Stimulated activated CD8-positive, alpha-beta memory T cell treated with anti-CD3 and anti-CD28 coated beads, Interleukin-15, amount 100 ng/mL, for 4 hours (primary cell): ENCODE measurements at places on chromosomes 2 and 18.

GRCh38 chr2:218184331-218184730 lies 17.6 kb upstream of the CXCR1 start:
- no peak for DNase-seq

DNA sequence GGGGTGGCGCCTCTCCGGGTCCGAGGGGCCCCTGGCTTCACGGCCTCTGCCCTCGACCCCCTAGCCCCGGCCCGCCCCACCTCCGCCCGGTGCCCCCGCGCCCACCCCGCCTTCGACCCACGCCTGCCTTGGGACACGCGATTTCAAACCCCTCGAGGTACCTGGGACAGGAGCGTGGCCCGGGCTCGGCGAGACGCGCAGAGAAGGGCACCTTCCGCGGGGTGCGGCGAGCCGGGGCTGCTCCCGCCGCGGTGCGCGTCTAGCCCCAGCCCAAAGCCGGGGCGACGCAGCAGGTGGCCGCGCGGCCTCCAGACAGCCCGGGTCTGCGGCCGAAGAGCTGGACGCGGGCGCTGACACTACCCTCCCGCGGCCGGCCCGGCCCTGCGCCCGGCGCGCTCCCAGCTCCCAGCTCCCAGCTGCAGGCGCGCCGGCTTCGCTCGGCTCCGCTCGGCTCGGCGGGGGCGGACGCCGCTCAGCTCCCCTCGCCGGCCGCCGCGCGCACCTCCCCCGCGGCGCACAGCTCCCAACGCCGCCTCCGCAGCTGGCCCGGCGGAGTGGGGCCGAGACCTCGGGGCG lies at the start of gene CRACDL:
CRACDL (minus strand) TSS at position 449 of the 576 bp plus-strand sequence. CDS start 89,425 bp downstream, outside the sequence.
- DNase-seq, result no peak

- DNase-seq, result no peak
Measured at GRCh38 chr18:69947361-69948133, at the start of gene CD226. Gene CD226, minus strand, starts transcription at chr18:69947873. Its CDS starts 467 bp downstream, at chr18:69947406.

DNA sequence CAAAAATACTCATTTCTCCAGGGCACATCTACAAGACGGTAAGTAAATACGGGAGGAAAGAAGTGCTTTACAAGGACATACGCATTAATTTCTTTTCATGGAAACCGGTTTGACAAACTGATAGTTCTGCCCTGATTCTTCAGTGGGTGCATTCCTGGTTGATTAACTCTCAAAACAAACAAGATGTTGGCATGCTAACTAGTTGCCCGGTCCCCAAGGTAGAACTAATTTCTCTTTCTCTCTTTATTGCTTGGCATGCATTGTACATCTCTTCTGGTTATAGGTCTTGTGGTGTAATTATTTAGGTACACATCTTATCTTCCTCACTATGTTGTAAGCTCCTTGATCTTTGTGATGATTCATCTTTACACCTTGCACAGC lies 46.9 kb upstream of the SPATS2L start:
- DNase-seq, result no peak

- DNase-seq, result no peak
Measured at GRCh38 chr18:42426496-42427015, 471.5 kb downstream of the PIK3C3 start.
